ENCODE measurements at places on chromosomes 2 and 18.

- H3K4me3 ChIP-seq: no peak overlapping the region
- DNase-seq: no peak
- H3K27me3 ChIP-seq: no peaks in the 10 kb centered on the region
- no peaks in the 10 kb centered on the region for H3K36me3 ChIP-seq
- H3K27ac ChIP-seq: no peak overlapping the region
Observed at GRCh38 chr2:239601201-239601851, 200.5 kb upstream of the HDAC4 start.

DNA sequence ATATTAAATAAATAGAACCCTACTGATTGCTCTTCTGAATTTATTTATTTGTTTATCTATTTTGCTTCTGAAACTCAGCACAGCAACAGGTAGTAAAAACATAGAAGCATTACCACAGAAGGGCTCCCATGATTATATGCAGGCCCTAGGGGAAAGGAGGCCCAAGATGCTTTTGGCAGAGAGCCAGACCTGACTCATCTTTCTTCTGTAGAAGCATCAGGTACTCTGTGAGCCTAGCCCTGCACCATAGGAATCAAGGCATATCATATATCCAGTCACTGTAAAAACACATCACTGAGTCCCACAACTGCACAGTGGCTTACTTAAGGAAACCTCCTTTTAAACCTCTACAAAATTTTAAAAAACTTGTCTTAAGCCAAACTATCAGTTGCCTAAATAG, 1.8 kb downstream of the SCN9A start:
- no peak for DNase-seq
- H3K36me3 ChIP-seq: no peaks in the 10 kb centered on the region
- H3K27me3 ChIP-seq: no peaks in the 10 kb centered on the region
- peaks cover 4% of the 10 kb centered on the region for H3K4me1 ChIP-seq
- H3K4me3 ChIP-seq: no peak overlapping the region

DNA sequence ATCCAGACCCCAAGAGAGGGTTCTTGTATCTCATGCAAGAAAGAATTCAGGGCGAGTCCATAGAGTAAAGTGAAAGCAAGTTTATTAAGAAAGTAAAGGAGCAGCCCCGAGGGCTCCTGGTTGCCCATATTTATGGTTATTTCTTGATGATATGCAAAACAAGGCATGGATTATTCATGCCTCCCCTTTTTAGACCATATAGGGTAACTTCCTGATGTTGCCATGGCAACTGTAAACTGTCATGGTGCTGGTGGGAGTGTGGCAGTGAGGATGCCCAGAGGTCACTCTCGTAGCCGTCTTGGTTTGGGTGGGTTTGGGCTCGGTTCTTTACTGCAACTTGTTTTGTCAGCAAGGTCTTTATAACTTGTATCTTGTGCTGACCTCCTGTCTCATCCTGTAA, 750.2 kb upstream of the FANCL start:
- no peaks in the 10 kb centered on the region for H3K4me1 ChIP-seq
- H3K27ac ChIP-seq: no peak overlapping the region
- no peaks in the 10 kb centered on the region for H3K27me3 ChIP-seq
- no peaks in the 10 kb centered on the region for H3K36me3 ChIP-seq
- DNase-seq: no peak

DNA sequence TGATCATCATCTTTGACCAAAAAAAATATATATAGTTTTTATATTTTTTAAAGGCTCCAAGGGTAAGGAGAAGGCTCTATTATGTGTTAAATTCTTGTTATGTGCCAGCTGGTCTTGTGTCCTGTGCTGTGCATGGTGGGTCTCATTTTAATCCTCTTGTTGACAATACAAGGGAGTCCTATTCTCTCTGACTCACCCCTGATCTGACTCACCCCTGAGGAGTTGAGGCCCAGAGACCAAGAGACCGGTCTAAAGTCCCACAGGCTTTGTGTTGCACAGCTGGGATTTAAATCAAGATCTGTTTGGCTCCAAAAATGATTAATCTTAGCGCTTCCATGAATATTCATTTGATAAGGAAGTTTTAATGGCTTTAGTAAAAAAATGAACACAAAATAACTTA, 25.7 kb downstream of the MC2R start:
- no peak overlapping the region for H3K4me3 ChIP-seq
- no peaks in the 10 kb centered on the region for H3K4me1 ChIP-seq
- no peaks in the 10 kb centered on the region for H3K36me3 ChIP-seq

GRCh38 chr2:344811-345210, 56.9 kb upstream of the ALKAL2 start:
- no peak overlapping the region for H3K27ac ChIP-seq
- no peaks in the 10 kb centered on the region for H3K27me3 ChIP-seq
- no peak overlapping the region for H3K4me3 ChIP-seq
- DNase-seq: no peak

DNA sequence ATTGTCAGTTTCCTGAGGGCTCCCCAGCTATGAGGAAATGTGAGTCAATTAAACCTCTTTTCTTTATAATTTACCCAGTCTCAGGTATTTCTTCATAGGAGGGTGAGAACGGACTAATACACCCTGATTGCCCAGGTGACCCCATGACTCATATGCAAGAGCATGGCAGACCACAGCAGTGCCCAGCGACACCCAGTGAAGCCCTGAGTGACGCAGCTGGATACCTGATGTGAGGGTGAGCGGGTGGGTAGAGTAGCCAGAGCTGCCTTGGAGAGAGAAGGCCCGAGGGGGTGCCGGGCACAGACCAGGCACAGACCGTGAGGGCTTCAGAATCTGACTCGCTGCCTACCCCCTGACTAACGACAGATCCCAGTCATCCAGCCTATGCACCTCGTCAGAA, 15.4 kb downstream of the ALPG start:
- H3K4me3 ChIP-seq: no peak overlapping the region
- H3K27ac ChIP-seq: no peak overlapping the region
- peaks cover 13% of the 10 kb centered on the region for H3K27me3 ChIP-seq
- no peaks in the 10 kb centered on the region for H3K36me3 ChIP-seq
- H3K4me1 ChIP-seq: peaks cover 3% of the 10 kb centered on the region
- DNase-seq: no peak

GRCh38 chr2:65500310-65501040, 68.1 kb upstream of the SPRED2 start:
- no peaks in the 10 kb centered on the region for H3K27me3 ChIP-seq
- no peak overlapping the region for H3K27ac ChIP-seq
- no peaks in the 10 kb centered on the region for H3K4me1 ChIP-seq
- H3K4me3 ChIP-seq: no peak overlapping the region
- H3K36me3 ChIP-seq: no peaks in the 10 kb centered on the region

DNA sequence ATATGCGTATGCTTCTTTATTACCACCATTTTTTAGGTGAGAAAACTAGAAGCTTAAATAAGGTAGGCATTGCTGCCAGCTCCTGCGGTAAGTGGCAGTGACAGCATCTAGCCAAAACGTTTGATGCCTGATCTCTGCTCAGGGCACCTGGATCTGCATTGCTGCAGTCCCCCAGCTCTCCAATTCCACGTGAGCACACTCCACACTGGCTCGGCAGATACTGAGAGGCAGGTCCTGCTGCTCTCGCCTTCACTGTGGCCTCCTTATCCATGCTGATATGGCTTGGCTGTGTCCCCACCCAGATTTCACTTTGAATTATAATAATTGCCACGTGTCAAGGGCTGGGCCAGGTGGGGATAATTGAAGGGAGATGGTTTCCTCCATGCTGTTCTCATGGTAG, 160.9 kb downstream of the CTIF start:
- no peaks in the 10 kb centered on the region for H3K4me1 ChIP-seq
- H3K36me3 ChIP-seq: no peaks in the 10 kb centered on the region
- H3K4me3 ChIP-seq: no peak overlapping the region
- DNase-seq: no peak

All from ascending aorta (tissue), 2 donors.